ENCODE measurements at places on chromosomes 12 and 14.
A peak's percentile ranks its signal among the peaks of the same experiment; 100 is the strongest.

DNA sequence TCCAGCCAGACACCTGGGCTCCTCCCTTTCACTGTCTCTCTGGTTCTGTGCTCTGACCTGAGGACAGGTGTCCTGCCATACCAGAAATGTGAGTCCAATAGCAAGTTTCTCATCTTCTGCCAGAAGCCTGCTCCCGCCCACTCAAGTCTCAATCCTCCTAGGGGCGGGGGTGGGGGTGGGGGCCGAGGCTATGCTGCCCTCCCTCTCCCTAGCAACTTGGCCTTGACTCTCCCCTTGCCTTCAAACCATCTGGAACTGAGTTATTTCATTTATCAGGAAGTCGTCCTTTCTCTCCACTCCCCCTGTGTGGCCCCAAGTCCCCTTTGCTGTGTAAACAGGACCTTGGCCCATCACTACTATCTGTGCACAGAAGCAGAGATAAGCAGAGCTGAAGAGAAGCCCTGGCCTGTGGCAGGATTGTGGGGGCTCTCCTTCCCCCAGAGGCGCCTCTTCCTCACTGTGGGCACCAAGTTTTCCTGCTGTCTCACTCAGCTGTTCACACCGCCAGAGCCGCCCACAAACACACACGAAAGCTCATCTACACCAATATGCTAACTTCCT, 117.1 kb downstream of the DPF3 start:
- no peak for DNase-seq

GRCh38 chr12:113361574-113362370, 3.4 kb downstream of the PLBD2 start:
- no peak for DNase-seq

GRCh38 chr14:86802726-86803125, 1190.3 kb downstream of the GALC start:
- no peak for DNase-seq

DNA sequence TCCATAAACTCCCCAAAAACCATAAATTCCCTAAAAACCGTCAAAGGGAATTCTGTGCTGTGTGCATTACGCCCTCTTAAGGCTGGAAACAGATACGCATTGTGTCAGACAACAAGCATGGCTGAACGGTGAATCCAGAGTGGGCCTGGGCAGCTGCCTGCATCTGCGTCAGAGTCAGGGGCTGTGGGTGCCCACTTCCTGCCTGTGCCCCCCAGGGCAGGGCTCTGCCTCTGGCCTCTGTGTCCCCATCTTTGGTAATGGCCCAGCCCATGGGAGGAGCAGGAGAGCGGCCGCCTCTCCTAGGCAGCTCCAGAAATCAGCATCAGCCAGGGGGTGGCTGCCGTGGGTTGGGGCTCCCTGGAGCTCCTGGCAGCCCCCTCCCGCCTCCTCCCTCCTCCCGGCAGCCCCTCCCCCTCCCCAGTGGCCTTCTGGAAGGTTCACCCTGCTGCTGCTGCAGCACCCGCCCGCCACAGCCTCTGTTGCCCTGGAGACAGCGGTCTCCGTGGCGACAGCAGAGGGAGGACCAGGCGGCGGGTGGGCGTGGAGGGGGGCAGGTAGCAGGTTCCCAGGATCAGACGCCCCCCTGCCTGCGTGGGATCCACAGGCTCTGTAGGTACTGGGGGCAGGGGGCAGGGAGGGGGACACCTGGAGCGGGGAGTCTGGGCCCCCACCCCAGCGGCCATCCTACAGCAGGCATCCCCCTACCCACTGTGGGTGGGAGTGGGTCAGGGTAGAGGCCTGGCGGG, 5.9 kb downstream of the MMP17 start:
- no peak for DNase-seq

DNA sequence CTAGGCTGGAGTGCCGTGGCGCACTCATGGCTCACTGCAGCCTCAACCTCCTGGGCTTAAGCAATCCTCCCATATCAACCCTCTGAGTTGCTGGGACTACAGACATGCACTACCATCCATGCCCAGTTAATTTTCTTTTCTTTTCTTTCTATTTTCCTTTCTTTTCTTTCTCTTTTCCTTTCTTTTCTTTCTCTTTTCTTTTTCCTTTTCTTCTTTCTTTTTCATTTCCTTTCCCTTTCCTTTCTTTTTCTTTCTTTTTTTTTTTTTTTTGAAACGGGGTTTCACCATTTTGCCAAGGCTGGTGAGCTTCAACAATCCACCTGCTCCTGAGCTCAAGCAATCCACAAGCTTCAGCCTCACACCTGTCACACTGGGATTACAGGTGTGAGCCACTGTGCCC, 60.1 kb upstream of the ACSS3 start:
- no peak for DNase-seq

- DNase-seq = no peak
Observed at GRCh38 chr12:117470804-117471203, 109.4 kb upstream of the NOS1 start.

GRCh38 chr14:81066672-81067071, 111.3 kb downstream of the TSHR start:
- DNase-seq = no peak

GRCh38 chr14:91399868-91400640, 17.6 kb downstream of the CCDC88C start:
- peak; percentile 60 for DNase-seq

DNA sequence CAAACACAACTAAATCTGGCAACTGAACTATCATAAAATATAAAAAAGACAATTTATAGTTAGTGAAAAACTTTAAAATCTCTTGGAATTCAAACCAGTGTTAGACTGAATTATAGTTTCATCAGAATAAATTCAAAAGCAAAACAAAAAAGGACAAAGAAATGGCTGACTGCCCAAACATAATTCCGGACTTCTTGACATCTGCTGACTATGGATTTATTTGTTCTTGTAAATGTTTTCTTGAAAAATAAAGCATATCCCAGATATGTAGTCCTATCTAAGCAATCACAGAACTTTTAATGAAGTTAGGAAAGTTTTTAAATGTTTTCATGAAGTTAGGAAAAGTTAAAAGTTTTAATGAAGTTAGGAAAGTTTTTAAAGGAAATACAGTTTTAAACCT, 45.8 kb upstream of the CNTN1 start:
- no peak for DNase-seq

DNA sequence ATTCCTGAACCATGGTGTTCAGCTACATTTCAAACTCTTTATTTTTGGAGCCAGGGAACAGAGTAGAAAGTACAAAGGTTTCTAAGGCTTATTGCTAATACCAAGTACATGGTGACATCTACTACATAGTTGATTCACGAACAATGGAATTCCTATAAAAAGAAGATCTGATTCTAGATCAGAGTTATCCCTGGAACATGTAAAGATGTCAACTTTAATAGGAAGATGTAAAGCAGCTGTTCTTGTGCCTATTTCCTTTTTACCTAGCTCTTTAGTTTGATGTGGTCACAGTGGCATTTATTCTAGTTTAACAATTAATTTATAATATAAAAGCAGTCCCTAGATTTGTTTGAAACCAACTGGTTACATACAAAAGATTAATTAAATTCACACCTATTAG, 99.5 kb downstream of the NUBPL start:
- DNase-seq = no peak

DNA sequence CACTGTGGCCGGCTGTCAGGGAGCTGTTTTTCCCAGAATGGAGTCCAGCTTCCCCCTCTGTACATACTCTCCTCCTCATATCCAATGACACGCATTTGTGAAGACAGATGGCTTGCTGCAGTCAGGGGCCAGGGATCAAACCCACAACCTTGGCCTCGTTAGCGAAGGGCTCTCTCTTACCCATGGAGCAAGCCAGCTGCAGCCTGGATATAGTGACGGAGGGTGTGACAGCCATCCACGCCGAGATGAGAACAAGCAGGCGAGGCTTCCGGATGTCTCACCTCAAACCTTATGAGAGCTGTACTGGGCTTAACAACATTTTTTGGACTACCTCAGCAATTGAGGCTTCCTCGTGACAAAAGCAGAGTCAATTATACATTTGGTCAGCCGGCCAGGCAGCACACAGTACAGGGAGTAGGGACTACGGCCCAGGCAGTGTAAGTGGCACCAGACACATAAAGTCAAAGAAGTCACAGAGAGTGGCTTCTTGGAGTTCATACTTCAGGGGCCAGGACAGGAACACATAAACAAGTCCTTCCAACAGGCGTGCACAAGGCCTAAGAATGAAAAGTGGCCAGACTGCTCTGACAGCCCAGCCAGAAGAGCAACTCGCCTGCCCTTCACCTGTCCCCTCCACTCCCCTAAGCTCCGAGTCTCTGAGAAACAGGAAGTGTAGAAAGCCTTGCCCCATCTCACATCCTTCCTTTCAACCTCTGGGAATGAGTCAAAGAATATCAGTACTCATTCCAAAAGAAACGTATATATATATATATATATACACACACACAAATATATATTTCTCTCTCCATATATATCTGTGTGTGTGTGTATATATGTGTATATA, 115.1 kb downstream of the TTC7B start:
- DNase-seq = no peak

GRCh38 chr12:129001826-129002225, 148.5 kb downstream of the GLT1D1 start:
- DNase-seq = no peak

GRCh38 chr12:49059045-49059298, 1.6 kb downstream of the KMT2D start:
- DNase-seq = no peak

GRCh38 chr14:105257464-105257863, 9.1 kb downstream of the BTBD6 start:
- peak; percentile 26 for DNase-seq

DNA sequence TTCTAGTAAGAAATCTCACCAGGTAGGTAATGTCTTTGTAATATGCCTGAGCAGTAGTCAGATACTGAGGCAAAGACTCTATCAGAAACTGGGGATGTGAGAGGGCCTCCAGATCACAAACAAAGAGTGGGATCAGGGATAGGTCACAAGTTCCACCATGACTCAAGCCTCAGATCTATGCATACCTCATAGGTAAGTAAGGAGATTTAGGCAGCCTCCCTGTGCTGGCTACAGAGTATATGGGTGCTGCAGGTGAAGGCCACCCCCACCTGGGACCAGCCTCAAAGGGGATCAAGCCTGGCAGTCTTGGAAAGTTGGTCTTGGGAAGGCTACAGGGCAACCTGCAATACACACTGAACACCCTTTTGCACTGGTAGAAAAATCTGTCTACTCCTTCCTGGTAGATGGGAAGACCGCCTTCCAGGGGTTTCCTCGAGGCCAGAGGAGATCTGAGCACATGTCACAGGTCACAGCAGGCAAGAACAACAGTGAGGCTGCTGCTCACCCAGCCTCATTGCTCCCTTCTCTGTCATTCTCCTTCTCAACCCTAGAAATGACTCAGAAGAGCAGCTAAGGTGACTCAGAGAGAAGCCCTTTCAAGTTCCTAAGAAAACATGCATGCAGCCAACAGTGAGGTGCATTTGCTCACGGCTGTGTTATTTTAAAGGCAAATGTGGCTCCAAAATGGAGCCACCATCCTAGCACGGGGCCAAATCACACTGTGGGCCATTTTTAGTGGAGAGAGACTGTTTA, 143.4 kb upstream of the CDKN3 start:
- DNase-seq = no peak

- DNase-seq = no peak
Observed at GRCh38 chr12:96416033-96416799, 16.0 kb upstream of the CDK17 start.
